ENCODE measurements at places on chromosomes 2 and 18.

- DNase-seq, result no peak
Observed at GRCh38 chr18:46243673-46244072, 139.5 kb downstream of the HAUS1 start.

DNA sequence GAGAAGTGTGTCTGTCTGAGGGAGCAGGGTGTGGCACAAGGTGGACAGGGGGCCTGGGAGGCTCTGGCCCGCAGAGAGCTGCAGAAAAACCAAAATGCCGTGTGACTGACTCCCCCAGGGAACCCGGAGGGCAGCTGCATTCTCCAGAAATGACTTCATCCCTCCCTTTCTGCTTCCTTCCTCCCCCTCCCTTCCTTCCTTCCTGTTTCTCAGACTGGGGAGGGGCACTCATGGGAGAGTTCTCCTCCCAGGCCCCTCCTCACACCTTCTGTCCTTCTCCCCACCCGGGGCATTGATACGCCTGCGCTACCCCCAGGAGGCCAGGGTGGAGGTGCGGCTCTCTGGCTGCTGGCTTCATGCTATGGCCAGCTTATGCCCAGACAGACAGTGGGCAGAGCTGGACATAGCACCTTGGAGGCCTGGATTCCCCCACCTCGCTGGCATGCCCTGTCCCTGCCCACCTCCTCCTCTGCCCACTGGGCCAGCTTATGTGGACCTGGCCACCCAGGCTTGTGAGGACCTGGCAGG, 8.2 kb upstream of the GPR17 start:
- DNase-seq, result peak; percentile 68

DNA sequence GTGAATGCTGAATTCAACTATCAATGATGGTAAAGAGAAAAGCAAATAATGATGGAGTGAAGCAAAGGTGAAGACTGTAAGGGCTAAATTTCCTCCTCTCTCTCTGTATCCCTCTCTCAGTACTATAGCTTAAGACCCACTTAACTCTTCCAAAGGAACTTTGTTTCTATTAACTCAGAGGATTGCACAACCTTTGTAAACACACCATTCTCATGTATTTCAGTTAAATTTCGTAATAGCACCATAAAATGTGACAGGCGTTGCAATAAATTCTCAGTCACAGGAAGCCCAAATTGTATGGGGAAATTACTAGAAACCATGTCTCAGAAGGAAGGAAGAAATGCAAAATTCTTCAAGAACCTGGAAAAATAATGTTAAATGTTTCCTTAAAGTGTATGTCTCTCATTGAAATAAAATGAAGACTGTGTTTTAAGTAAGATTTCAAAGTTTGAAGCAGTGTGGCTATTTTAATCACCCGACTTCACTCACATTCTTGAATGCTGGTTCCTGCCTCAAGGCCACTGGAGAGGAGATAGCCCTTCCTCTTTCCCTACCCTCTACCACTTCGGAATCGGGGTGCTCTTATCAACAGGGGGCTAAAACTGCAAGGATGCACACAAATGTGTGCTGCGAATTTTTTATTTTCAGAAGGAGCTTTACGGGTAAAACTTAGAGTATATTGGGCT, 112.1 kb downstream of the FTCDNL1 start:
- DNase-seq, result no peak

DNA sequence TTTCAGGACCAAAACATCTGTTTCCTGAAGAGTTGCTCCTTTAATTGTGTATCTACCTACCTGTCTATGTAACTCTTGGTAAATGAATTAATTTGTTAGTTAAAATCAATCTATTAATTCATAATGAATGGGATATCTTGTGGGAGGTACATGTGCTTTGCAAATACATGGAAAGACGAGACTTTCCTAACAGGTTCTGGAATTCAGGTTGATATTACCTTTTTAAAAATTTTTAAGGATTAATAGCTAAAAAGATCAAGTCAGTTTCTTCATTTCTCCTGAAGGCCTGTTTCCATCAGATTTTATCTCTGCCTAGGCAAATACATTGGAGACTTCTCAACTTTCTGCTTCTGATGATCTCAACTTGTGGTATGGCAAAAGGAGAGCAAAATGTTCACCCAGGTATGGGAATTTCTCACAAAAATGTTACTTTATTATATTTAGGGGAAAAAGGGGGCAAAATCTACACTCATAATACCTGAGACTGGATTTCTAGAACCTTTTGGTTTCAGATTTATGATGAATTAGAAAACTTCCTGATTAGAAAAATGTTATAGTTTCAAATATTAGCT, 7.4 kb downstream of the TFPI start:
- no peak for DNase-seq

DNA sequence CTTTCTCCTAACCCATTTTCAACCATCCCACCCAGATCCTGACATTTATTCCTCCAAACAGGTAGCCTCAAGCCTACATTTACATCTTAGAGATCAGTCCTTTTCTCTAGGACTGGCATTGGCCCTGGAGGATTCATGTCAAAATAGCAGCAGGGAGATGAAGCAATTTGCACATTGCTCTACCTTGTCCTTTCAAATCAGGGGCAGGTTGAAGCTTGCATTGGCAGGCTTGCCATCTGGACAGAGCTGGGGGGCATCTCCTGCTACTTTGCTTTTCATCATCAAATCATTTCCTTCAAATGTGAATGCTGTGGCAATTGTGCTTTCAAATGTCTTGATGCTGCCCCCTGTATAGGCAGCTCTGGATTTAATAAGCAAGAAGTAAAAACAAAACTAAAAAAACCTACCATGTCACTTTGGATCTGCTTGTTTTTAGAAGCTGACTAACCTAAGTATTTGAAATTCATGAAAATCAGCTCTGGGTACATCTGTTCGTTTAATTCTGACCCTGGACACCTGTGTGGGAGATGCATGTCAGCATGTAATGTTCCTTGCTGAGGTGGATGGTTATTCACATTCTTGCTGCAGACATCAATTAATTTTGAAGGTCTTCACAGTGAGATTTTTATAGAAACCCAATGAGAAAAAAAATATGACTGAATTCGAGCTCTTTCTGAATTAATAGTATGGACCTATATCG, 47.9 kb downstream of the KIF5C start:
- no peak for DNase-seq

DNA sequence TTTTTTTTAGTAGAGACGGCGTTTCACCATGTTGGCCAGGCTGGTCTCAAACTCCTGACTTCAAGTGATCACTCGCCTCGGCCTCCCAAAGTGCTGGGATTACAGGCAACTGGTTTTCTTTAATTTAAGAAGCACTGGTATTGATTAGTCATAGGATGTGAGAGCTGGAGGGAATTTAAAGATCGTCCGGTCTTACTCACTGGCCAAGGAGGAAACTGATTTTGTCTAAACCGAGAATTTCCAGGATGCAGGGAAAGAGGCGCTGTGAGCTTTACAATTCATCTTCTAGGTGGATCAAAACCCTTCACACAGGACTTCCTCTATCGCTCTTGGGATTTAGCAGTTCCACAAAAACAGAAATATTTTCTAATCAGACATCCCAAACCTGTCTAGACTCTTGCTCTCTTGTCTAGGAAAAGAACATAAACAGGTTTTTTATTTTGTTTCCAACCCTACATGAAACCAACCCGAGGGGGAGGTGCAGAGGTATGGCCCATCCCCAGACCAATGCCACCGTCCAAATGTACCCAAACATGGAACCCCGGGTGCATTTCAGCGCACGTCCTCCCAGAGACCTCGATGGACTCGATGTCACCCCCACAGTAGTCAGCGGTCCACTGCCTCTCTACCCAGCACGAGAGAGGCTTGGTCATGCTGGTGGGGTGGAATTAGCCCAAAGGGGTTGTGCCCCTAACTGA, 12.5 kb upstream of the TUBB6 start:
- no peak for DNase-seq

DNA sequence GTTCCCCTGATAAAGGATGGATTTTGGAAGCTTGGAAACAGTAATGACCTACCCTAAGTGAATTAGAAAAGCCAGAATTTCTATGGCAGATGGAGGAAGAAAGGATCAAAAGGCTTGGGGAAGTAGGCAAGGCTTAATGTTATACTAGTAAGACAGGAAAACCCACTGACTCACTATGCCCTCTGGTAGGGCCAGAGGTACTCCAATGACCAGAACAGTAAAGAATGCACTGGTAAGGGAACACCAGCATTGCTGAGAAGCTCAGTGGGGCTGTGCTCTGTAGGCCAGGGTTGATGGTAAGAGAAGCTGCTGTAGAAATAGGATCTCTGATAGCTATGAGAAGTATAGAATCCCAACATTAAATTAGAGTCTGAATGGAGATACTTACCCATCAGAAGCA, 126.4 kb downstream of the GFPT1 start:
- no peak for DNase-seq

DNA sequence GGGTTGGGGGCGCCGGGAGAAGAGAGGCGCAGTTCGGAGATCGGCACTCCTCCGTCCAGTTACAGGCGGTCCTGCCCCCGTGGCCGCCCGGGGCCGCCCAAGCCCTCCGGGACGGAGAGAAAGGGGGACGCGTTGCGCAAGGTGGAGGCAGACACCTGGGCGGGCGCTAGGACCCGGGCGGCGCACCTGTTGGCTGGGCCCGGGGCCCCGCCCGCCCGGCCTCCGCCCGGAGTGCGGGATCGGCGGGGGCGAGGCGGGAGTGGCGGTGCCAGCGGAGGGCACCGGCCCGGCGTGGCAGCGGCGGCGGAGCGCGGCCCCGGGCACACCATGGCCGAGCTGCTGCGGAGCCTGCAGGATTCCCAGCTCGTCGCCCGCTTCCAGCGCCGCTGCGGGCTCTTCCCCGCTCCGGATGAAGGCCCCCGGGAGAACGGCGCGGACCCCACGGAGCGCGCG, at the start of gene SGPP2:
Gene SGPP2 (plus strand): TSS at position 268 of the 453 bp plus-strand sequence. CDS start 60 bp downstream, at position 328.
- DNase-seq, result no peak

GRCh38 chr18:41128545-41128944, 826.5 kb upstream of the PIK3C3 start:
- no peak for DNase-seq

- no peak for DNase-seq
Observed at GRCh38 chr2:25920786-25921415, 42.6 kb upstream of the ASXL2 start.

DNA sequence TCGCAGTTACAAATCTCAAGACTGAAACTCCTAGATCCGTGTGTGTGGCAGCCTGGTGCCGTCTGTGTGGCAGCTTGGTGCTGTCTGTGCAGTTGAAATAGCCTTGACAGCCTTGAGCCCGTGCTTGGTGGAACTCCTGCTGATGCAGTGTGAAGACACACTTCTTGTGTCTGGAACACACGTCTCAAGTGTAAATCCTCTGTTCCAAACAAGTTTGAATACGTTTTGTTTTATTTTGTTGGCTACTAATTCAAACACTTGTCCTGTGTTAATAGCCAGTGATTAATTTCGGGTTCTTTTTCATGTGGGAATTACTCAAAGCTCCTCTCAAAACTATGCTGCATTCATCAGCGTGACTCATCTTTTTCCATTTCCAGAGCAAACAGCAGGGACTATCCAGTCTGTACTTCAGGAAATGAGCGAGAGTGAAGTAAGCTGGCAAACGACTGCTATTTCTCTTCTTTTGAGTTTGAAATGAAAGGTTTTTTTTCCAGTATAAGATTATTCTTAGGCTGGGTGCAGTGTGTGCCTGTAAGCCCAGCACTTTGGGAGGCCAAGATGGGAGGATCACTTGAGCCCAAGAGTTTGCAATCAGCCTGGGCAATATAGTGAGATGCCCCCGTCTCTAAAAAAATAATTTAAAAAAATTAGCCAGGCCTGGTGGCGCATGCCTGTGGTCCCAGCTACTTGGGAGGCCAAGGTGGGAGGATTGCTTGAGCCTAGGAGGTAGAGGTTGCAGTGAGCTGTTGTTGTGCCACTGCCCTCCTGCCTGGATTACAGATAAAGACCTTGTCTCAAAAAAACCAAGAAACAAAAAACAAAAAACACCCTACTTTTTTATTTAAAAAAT, 152.9 kb downstream of the SPP2 start:
- peak; percentile 32 for DNase-seq

DNA sequence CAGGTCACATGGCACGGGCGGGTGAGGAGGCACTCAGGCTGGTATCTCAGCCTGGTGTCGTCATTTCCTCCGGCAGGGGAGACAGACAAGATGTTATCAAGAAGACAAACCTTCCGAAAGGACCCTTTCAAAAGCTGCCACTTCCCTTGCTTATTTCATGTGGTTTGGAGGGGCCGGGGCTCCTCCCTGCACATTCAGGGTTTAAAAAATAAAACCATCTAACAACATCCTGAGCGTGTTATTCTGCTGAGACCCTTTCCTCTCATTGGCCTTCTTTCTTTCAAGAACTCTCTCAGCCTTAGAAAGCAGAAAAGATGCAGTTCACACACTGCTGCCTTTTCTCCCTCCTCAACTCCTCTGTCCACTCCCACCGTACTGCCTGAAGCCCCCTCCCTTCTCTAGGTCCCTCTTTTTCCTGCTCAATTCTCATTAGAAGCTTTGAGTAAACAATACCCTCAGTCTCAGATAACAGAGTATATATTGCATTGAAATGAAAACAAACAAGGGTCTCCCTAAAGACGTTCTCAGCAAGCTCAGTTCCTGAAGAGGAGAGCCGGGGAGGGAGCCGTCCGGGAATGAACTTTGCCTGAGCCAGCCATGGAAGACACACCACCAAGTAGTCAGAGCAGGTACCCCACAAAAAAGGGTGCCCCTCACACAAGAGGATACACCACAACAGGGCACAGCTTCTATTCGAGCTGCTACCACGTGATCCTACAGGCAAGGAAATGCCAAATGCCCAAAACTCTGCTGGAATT, 9.7 kb downstream of the SMAD7 start:
- DNase-seq, result no peak

DNA sequence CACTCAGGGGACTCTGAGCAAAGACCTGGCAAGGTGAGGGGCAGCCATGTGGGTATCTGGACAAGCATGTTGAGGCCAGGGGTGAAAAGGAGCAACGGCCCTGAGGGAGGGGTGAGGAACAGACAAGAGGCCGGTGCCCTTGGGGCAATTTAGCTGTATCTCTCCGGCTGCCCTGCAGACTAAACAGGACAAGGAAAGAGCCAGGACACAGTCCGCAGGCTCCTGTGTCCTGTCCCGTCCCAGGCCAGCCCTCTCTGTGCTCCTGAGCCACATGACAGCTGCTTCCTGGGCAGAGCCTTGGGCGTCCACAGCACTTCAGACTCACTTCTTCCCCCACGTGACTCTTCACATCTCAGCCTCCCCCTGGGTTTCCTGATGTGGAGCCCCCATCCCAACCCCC, 206.1 kb downstream of the KLHL29 start:
- no peak for DNase-seq

- DNase-seq, result no peak
Observed at GRCh38 chr2:9830685-9831410, 12.4 kb upstream of the TAF1B start.

GRCh38 chr2:79670198-79670597, 157.3 kb downstream of the CTNNA2 start:
- DNase-seq, result no peak

GRCh38 chr2:221097949-221098348, 474.2 kb downstream of the EPHA4 start:
- DNase-seq, result no peak

GRCh38 chr2:113965644-113966043, 75.8 kb downstream of the ACTR3 start:
- DNase-seq, result no peak

- peak; percentile 60 for DNase-seq
Observed at GRCh38 chr2:132671151-132671835, 1.3 kb upstream of the LYPD1 start.

- no peak for DNase-seq
Observed at GRCh38 chr2:28277466-28277865, 115.2 kb upstream of the FOSL2 start.

GRCh38 chr2:65279756-65280155, 52.1 kb downstream of the ACTR2 start:
- DNase-seq, result no peak

- DNase-seq, result no peak
Observed at GRCh38 chr2:219058541-219059374, 2.0 kb downstream of the IHH start.

Measured in T1000 (cell line).